ENCODE measurements at places on chromosomes 6 and 20. TPM values are rescaled to one million over a fixed set of nuclear protein-coding genes. Genes with fewer than 3 reads are reported as not detected.

DNA sequence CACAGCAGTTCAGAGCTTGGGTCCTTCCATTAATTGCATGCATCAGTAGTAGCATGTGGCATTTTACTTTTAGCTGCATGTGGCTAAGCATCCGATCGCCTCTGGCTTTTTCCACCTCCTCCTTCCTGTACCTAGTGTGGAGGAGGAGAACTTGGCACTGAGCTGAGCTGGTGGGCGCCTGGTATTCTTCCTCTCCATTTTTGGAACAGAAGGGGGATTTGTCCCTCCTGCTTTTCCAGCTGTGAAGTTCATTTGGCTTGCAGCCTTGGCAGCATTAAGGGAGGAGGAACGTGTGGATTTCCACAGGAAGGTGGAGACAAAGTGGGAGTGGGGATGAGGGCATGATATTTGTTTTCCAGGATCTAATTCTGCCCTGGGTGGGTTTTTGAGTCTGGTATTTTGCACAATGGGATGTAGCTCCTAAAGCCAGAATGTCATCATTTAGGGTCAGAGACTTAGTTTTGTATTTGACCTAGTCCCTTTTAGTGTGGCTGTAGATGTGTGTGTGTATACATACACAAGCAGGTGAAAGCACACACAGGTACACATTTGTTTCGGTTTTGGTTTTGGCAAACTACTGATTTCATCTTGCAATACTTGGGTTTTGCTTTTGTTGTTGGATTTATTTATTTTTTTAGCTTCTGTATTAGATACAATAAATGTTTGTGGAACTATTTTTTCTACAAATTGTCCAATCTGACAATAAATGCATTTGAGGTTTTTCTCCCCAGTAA lies 90.0 kb downstream of the SASH1 start:
- DNase-seq: peak; percentile 51

GRCh38 chr6:139540276-139540675 lies 165.8 kb upstream of the CITED2 start:
- no peak for DNase-seq

GRCh38 chr6:79813143-79813850 lies 134.1 kb downstream of the ELOVL4 start:
- peak; percentile 16 for DNase-seq

GRCh38 chr6:11729076-11729475 lies 49.5 kb downstream of the ADTRP start:
- DNase-seq: no peak

DNA sequence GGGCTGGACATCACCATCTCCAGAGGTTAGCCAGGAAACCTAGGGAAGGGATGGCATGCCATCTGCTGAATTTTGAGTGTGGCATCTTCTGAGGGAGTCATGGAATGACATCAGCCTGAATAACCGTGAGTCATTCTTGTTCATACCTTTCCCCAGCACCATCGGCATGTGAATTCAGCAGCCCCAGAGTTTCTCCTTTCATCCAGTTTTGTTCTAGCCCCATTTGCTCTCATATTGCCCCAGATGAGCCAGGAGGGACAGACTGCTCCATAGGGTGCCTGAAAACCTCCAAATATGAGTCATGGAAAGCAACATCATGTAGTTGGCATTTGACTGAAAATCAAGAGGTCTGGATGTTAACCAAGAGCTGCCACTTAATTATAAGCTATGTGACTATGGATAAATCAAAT lies 219.2 kb upstream of the SGK1 start:
- no peak for DNase-seq

LST1 gene
- total RNA-seq: 1.5 TPM

HEY2 gene
- 2.4 TPM for total RNA-seq

Data from tongue (tissue), 3 donors.